Jurkat, Clone E6-1 (cell line): ENCODE measurements at places on chromosomes 12 and 14.

- DNase-seq: no peak
Observed at GRCh38 chr14:86912709-86913108, 1080.3 kb downstream of the GALC start.

DNA sequence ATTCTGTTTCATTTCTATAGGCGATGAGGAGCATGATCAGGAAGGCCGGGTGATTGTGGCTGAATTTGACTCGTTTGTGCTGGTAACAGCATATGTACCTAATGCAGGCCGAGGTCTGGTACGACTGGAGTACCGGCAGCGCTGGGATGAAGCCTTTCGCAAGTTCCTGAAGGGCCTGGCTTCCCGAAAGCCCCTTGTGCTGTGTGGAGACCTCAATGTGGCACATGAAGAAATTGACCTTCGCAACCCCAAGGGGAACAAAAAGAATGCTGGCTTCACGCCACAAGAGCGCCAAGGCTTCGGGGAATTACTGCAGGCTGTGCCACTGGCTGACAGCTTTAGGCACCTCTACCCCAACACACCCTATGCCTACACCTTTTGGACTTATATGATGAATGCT is 1.9 kb downstream of the APEX1 start:
- DNase-seq: no peak

DNA sequence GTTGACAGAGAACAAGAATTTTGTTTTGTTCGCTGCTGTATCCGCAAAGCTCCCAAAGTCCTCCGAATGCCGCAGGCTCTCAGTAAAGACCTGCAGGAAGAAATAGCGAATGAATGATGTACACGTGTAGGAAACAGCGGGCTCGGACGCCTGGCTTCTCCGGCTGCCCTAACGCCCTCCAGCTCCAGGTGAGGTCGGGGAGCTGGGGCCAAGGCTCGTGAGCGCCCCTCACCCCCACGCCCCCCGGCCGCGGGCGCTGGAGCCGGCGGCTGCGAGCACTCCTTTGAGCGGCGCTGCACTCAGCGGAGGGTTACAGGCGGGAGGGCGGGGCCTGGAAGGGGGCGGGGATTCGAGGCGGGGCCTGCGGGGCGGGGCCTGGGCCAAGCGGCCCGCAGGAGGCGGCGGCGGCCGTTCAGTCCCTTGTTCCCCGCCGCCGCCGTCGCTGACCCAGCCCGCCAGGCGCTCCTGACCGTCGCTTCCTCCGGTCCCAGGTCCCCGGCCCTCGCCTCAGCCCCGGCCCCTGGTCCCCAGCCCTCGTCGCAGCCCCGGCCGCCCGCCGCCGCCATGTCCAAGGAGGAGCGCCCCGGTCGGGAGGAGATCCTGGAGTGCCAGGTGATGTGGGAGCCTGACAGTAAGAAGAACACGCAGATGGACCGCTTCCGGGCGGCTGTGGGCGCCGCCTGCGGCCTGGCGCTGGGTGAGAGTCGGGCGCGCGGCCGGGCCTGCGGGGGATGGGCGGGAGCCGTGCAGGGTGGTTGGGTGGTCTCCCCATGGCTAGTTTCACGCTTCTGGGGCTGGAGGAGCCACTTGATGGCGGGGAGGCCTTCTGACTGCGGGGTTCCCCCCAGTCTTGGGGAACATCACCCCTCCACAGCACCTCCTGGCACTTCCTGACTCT is at the start of gene AACS:
AACS (plus strand) TSS at position 415 of the 898 bp plus-strand sequence; CDS start at position 565, 150 bp downstream.
- peak; percentile 45 for DNase-seq

DNA sequence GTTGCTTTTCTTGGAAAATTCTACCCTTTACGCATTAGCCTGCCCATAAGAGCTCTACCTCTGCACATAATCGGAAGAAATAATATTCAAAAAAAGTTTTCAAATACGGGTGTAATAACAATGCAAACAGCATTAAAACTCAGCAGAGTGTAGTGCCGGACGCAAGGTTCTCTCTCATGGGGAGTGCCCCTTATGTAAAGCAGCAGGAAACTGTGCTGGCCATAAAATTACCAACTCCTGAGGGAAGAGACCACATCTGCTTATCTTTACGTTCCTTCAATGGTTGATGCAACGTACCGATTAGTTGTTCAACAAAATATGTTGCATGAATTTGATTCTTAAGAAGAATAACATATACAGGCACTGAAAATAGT is 118.7 kb upstream of the TMCC3 start:
- DNase-seq: no peak

GRCh38 chr12:53006810-53007309 is 604 bp downstream of the EIF4B start:
- peak; percentile 75 for DNase-seq

DNA sequence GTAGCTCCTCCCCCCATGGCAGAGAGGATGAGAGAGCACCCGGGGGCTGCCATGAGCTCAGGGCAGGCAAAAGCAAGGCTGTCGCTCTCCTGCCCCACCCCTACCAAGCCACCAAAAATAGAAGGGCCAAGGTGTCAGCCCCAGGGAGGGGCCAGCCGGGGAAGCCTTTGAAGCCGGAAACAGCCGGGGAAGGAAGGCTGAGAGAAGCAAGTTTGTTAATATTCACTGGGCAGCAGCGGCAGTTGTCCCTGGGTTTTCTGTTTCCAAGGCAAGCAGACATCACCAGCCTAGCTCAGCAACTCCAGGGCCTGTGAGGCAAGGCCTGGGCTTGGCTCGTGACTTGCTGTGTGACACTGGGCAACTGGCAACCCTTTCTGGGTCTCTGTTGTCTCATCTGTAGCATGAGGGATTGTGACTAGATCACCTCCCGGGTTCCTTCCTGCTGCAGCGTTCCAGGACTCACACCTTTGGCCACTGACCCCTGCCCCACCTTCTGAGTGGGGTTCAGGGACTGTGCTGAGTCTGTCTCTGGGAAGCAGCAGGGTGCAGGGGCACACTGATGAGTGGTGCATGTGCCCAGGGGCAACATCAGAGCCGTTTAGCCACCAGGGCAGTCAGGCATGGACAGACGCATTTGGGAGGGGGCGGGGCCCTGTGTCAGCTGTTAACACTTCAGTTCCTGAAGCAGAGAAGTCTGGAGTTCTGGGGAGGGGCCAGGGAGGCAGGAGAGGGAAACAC is 24.3 kb downstream of the SYNDIG1L start:
- DNase-seq: peak; percentile 18

DNA sequence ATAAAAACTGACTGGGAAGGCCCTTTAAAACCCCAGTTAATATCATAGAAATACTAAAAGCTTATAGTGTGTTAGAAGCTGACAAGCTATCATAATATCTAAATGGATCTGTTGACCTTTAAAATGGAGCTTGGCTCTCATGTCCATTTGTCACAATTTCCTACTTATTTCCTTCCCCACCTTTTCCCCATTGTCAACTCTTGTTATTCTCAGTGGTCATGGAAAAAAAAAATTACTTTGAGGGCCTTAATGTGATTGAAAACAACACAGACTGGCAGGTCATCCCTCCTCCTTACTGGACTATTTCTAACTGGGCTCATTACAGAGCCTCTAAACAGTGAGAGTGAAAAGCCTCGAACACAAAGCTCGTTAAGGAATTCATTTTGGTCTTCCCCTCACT is 13.7 kb upstream of the WNK1 start:
- no peak for DNase-seq

DNA sequence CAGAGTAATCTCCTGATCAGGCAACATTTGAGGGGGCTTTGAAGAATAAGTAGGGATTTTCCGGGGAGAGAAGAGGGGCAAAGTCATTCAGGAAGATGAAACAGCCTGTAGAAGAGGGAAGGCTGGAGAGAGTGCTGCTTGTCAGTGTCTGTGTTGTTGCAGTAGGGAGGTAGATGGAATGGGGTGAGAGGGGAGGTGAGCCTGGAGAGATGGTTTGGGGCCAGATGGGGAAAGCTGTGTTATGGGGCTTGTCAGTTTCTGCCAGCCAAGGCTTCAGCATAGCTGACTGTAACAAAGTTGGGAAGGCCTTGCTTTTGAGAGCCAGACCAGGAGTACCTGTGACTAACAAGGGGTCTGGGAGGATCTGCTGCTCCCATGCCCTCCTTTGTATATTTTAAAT is 18.0 kb downstream of the BICD1 start:
- no peak for DNase-seq

DNA sequence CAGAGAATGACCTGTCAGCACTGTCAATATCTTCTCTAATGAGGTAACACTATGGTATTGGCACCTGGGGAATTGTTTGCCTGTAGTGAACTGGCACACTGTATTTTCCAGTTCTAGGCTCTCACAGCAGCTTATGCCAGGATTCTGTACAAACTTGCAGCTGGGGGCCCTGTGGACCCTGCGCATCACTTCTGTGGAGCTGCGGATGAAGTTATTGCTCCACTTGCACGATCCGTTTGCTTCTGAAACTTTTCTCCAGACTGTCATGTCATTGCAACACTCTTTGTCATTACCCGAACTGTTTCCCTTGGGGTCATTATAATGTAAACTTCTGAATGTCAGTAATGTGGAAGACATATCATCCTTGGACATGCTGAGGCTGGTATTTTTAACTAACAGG is 3.9 kb downstream of the RNASE11 start:
- no peak for DNase-seq

DNA sequence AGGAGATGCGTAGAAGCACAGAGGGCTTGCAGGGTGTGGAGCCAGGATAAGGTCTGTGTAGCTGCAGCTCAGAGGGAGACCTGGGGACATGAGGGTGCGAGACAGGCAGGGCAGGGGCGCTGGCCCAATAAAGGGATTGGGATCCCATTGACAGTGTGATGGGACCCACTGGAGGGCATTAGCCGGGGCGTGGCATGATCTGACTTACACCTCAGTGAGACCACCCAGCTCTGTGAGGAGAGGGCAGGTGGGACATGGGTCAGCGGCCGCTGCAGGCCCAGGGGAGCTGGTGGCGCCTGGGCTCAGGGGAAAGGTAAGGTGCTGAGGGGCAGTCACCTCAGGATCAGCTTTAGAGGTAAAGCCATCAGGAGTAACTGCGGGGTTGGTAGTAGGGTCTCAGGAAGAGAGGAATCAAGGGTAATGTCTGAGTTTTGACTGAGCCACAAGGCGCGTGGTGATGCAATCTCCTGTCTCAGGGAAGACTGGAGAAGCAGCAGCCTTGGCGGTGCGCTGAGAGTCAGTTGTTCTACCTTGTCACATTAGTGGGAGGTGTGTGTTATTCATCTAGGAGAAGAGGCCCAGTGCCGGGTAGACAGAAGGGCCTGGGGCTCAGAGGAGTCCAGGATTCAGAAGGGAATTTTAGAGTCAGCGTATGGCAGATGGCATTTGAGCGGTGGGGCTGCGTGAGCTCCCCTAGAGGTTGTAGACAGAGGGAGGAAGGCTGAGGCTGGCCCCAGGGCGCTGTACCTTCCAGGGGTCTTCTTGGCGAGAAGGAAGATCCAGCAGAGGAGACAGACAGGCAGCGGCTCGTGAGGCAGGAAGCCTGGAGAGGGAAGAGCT is 30.8 kb upstream of the BDKRB2 start:
- DNase-seq: no peak

GRCh38 chr12:128336204-128337070 is 69.5 kb downstream of the TMEM132C start:
- no peak for DNase-seq

DNA sequence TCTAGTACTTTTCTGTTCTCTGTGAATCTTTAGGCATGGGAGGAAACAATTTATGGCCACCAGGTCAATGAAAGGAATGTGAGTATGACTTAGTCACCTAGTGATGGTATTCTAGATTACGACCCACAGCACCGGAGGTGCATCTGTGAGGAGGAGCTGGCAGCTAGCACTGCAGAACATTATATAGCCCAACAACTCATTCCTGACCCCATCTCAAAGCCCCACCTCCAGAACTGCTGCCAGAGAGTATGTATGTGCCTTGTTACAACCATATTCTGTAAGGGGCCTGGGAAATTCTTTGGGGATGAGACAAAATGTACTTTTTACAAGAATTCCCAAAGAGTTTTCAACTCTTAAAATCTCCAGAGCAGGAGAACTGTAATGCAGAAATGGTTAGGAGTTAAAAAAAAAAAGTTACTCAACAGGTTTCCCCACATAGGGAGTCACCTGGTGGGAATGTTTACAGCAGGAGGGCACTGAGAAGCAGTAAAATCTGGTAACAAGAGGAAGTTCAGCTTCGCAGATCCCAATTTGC is 34.9 kb upstream of the CERS5 start:
- no peak for DNase-seq

GRCh38 chr14:58724206-58724605 is 86.4 kb downstream of the DACT1 start:
- DNase-seq: no peak

DNA sequence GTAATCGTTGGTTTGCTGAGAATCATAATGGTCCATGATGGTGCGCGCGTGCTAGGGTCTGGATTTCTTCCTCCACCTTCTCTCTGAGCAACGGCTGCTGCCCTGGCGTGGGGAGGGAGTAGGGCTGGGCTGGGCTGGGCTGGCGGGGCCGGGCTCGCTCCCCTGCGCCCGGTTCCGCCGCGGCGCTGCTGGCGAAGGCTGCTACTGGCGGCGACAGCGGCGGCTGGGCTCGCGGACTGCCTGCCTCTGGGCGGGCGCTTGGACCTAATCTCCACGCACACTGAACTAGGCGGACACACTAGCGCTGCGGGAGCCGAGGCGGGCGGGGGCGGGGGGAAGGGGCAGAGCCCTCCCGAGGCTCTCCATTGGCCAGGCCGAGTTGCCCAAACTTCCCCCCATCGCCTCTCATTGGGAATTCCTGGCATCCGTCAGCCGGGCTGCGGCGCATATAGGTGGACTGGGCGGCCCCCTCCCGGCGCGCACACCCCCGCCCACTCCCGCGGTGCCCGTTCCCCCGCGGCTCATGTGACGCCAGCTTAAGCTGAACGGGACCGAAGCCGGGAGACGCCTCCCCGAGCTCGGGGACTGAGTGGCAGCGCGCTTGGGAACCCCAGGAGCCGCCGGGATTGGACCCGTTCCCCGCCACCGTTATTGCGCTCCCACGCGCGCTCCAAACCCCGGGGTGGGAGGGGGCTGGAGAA is at the start of gene ACTN1:
ACTN1 (minus strand) TSS at position 282 of the 701 bp plus-strand sequence; CDS start at position 36, 246 bp downstream.
- peak; percentile 81 for DNase-seq

DNA sequence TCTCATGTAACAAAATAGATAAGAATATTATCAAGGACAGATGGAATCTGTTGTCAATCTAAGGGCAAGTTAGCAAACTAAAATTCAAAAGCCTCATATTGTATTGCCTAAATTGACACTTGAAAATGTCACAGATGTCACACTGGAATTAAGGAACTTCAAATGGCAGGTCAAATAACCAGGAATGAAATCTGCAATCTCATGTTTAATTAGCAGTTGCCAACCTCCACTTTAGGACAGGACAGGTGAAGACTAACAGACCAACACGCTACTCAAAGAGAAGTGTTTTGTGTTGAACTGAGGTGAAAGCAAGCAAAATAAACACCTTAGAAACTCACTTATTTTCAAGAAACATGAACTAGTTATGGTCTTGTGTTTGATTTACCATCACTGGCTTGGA is 11.1 kb downstream of the KIF21A start:
- DNase-seq: no peak

DNA sequence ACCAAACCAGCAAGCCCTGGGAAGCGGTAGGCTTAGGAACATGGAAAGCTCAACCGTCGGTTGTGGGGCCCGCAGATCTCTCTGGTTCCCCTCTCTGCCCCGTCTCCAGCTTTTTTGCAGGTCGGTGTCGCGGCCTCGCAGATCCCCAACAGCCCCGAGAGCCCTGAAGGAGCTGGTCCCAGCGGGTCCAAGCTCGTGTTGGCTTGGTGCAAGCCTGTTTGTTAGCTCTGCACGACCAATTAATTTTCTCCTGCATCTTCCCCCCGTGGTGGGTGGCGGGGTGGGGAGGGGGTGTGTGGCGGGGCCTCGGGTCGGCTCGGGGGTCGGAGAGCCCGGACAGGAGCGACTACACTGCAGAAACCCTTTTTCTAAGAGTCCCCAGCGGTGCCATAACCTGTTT is 449 bp upstream of the SLC24A4 start:
- DNase-seq: no peak

- no peak for DNase-seq
Observed at GRCh38 chr14:92563359-92563758, 49.8 kb downstream of the RIN3 start.

GRCh38 chr14:100155049-100155621 is 4.3 kb downstream of the DEGS2 start:
- no peak for DNase-seq
